Stimulated activated CD8-positive, alpha-beta memory T cell treated with anti-CD3 and anti-CD28 coated beads, Interleukin-12 subunit alpha, Interleukin-12 subunit beta, amount 100 ng/mL, for 1 hour (primary cell): ENCODE measurements at places on chromosomes 7 and 10.

GRCh38 chr7:114086914-114087652 is 168.3 kb upstream of the PPP1R3A start:
- DNase-seq = no peak

DNA sequence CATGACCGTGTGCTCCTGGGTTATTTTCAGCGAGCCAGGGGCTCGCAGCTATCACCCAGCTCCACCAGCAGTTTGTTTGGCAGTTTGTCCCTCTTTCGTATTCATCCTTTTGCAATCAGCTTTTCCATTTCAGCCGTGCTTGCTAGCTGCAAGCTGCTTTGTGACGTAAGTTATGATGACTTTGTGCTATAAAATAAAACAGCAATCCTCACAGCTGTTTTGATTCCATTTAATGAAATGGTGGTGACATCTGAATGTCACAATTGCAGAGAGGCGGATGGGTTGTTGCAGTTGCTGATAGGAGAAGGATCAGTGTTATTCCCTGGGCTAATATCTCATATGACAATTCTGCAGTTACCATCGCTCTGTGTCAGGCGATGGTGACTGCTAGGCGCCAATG is 251.7 kb downstream of the SNX10 start:
- no peak for DNase-seq

DNA sequence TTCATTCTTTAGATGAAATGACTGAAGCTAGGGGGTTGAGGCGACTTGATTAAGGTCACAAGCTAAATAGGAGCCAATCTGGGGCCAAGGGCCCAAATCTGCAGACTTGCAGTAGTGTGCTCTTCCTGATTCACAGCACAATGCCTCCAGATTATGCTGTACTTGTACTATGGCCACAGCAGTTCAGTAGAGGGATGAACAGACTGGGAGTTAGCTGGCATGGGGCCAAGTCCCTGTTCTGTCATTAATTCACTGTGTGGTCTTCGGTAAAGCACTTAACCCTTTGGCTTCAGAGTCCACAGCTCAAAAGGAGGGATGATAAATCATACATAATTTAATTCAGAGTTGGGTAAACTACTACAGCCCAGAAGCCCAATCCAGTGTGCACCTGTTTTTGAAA is 196.8 kb downstream of the XPNPEP1 start:
- DNase-seq = no peak

- no peak for DNase-seq
Measured at GRCh38 chr10:78969719-78970118, 99.0 kb upstream of the ZMIZ1 start.

- DNase-seq = no peak
Measured at GRCh38 chr10:88896994-88897853, 17.2 kb downstream of the STAMBPL1 start.
